Activated effector memory CD4-positive, alpha-beta T cell treated with Interleukin-2 at 50 U/mL for 16 hours (primary cell): ENCODE measurements at places on chromosomes 6 and 20.

GRCh38 chr6:157148391-157149323, 174.7 kb downstream of the TMEM242 start:
- no peak for DNase-seq

DNA sequence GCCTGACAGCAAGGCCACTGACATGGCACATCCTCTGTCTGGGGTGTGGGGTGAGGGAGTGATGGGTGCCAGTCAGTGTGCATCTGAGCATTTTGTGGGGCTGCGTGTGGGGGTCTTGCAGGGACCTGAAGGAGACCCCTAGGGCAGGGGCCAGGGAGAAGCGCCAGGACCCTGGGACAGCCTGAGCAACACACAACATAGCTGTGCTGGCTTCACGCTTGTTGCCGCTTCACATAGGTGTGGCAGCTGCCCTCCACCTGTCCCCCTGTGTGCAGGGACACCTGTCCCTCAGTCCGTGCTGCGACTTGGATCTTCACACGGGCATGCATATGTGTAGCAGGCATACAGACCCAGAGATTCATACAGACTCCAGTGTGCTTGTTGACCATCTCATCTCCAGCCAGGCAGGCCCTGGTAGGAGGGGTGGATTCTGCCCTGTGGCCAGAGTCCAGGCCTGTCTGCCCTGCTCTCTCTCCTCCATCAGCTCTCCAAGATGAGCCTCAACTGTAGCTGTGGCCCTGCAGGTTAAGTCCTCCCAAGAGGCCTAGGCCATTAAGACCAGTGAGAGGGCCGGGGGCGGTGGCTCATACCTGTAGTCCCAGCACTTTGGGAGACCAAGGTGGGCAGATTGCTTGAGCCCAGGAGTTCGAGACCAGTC, 3.2 kb upstream of the NPBWR2 start:
- DNase-seq, result no peak

- DNase-seq, result no peak
These were observed 626.1 kb downstream of the COL12A1 start for GRCh38 chr6:74579794-74580193.

DNA sequence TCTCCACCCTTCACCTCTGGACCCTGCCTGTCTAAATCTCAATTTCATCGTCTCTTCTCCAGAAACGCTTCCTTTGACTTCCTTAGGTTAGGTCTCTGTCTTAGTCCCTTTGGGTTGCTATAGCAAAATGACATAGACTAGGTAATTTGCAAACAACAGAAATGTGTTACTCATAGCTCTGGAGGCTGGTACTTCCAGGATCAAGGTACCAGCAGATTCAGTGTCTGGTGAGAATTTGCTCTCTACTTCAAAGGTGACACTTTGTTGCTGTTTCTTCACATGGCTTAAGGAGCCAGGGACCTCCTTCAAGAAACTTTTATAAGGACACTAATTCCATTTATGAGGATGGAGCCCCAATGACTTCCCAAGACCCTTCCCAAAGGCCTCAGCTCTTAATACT, 145.1 kb upstream of the IMPG1 start:
- DNase-seq, result no peak

DNA sequence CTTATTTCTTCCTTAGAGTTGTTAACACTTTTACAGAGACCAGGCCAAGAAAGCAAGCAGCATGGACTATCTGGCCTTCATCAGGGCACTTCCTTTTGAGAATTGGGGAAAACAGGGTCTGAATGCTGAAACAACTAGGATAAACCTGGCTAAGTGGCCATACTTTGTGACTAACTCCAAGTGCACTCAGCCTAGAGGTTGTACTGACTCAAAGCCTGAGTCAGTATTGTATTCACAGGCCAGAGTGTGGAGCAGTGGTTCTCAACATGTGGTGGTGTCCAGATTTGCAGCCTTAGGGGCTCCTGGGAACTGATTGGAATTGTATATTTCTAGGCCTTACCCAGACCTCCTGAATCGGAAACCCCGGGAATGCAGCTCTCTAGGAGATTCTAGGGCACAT, 20.1 kb downstream of the SEC23B start:
- no peak for DNase-seq

DNA sequence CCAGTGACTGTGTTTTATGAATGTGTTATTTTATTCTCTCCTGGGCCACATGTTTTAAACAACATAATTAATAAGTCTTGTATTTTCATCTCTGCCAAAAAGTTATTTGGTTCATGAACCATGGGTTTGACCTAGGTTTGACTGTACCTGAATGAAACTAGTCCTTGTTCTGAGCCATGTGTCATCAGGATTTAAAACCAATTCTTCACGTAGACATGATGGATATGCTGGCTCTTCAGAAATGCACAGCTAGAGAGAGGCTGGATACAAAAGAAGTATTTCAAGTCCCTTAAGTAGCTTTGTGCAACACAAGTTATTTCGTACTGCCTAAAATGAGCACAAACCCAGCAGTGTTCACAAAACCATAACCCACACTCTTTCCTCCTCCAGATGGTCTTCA, 116.1 kb downstream of the IBTK start:
- DNase-seq, result no peak
